ENCODE measurements at places on chromosomes 7 and 10. TPM values are rescaled to one million over a fixed set of nuclear protein-coding genes. Genes with fewer than 3 reads are reported as not detected.

The TUBB8 gene
- total RNA-seq: not detected

The SPDYE8 gene
- total RNA-seq: not detected

The MNX1 gene
- total RNA-seq: 0.21 TPM

The CLCN1 gene
- not detected for total RNA-seq

The BTBD16 gene
- total RNA-seq: not detected

The MCM10 gene
- 0.47 TPM for total RNA-seq

The SH2D4B gene
- total RNA-seq: 0.18 TPM

The MOGAT3 gene
- not detected for total RNA-seq

The SAP25 gene
- total RNA-seq: 43.1 TPM

The AKR1D1 gene
- total RNA-seq: not detected

The EPDR1 gene
- not detected for total RNA-seq

The VAX1 gene
- not detected for total RNA-seq

The SLC26A3 gene
- not detected for total RNA-seq

The SFTPA1 gene
- total RNA-seq: not detected

The AIFM2 gene
- total RNA-seq: 3.0 TPM

The PDZD8 gene
- 18.4 TPM for total RNA-seq

The ADIRF gene
- 0.42 TPM for total RNA-seq

The OR2A5 gene
- not detected for total RNA-seq

The LAMB1 gene
- not detected for total RNA-seq

The HOXA13 gene
- not detected for total RNA-seq

The CLDN4 gene
- 0.17 TPM for total RNA-seq

The PIK3AP1 gene
- 1.9 TPM for total RNA-seq

The OR6B1 gene
- not detected for total RNA-seq

The HOXA11 gene
- total RNA-seq: not detected

The RPP30 gene
- 28.2 TPM for total RNA-seq

The CDNF gene
- total RNA-seq: 3.2 TPM

The GBF1 gene
- 42.8 TPM for total RNA-seq

The CFAP70 gene
- total RNA-seq: 2.6 TPM

The SNCG gene
- total RNA-seq: not detected

The RNF133 gene
- not detected for total RNA-seq

The CLRN3 gene
- total RNA-seq: not detected

The FEZF1 gene
- not detected for total RNA-seq

The RBP3 gene
- not detected for total RNA-seq

The TFPI2 gene
- total RNA-seq: 1.4 TPM

The LRMDA gene
- total RNA-seq: not detected

The CFTR gene
- total RNA-seq: not detected

The LRRN3 gene
- total RNA-seq: 16.0 TPM

The CLDN3 gene
- total RNA-seq: not detected

The PCLO gene
- not detected for total RNA-seq

The STEAP1 gene
- not detected for total RNA-seq

The TYSND1 gene
- total RNA-seq: 14.2 TPM

The FAM204A gene
- total RNA-seq: 62.0 TPM

The ASB10 gene
- total RNA-seq: not detected

The UPK3BL1 gene
- 60.2 TPM for total RNA-seq

The CPA2 gene
- not detected for total RNA-seq

The EPO gene
- not detected for total RNA-seq

The OPALIN gene
- not detected for total RNA-seq

The PRSS37 gene
- total RNA-seq: not detected

The AKR1C4 gene
- total RNA-seq: not detected

All from T-helper 17 cell (primary cell).